ENCODE measurements at places on chromosomes 5 and 9.

GRCh38 chr5:63726496-63726895, 235.7 kb downstream of the HTR1A start:
- no peak overlapping the region for H3K4me3 ChIP-seq
- peaks cover 7% of the 10 kb centered on the region for H3K4me1 ChIP-seq
- no peaks in the 10 kb centered on the region for H3K36me3 ChIP-seq
- DNase-seq: peak; percentile 58
- H3K27me3 ChIP-seq: no peaks in the 10 kb centered on the region

DNA sequence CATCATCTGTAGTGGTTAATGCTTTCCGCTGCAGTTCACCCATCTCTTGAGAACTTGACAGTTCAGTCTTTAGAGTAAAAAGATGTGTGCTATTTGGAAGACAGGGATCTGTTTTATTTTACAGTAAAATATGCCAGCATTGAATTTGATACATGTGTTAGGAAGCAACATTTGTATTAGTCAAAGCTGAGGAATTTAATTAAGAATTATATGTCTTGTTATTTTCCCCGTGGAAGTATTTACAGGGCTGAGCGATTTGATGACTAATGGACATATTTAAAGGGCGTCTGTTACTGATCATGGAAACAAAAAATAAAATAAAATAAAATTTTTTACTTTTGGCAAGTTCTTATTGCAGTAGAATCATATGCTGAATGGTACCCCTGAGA, 101.3 kb downstream of the PAM start:
- no peak overlapping the region for H3K27ac ChIP-seq
- H3K4me1 ChIP-seq: peaks cover 22% of the 10 kb centered on the region
- no peak overlapping the region for H3K4me3 ChIP-seq
- H3K27me3 ChIP-seq: no peaks in the 10 kb centered on the region

DNA sequence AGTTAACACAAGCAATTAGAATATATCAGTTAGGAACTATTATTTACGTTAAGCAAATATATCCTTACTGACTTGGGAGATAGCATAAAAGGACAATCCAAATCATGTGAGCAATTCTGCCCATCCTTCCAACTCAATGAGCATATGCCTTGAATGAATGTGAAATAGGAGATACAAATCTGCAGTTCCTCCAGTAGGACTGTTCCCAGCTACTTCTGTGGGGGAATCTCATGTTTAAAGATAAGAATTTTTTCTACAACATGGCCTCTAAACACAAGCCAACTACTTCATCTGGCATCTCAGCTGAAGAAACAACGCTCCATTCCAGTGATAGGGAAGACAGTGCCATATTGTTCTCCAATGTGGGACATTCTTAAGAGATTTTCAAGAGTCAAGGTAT, 110.7 kb upstream of the NIPBL start:
- no peak overlapping the region for H3K27ac ChIP-seq
- H3K4me1 ChIP-seq: no peaks in the 10 kb centered on the region
- H3K27me3 ChIP-seq: no peaks in the 10 kb centered on the region
- no peak for DNase-seq

DNA sequence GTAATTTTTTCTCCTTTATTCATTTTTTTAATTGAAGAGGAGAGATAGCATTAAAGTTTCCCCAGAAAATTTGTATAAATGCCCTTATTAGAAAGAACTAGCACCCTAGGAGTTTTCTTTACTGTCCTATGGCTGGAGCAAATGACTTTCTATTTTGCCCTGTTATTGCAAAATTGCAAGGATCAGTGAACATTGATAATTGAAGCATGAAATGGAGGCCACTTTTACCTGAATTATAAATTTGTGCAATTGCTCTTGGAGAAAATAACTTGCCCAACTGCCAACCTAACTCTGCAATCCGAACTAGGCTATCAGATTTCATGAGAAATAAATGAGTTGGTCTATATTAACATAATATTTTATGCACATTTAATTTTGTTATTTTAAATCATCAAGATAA, 111.9 kb downstream of the MTRR start:
- no peak overlapping the region for H3K27ac ChIP-seq
- H3K36me3 ChIP-seq: no peaks in the 10 kb centered on the region
- H3K4me1 ChIP-seq: no peaks in the 10 kb centered on the region
- no peak overlapping the region for H3K4me3 ChIP-seq
- H3K27me3 ChIP-seq: no peaks in the 10 kb centered on the region
- no peak for DNase-seq

DNA sequence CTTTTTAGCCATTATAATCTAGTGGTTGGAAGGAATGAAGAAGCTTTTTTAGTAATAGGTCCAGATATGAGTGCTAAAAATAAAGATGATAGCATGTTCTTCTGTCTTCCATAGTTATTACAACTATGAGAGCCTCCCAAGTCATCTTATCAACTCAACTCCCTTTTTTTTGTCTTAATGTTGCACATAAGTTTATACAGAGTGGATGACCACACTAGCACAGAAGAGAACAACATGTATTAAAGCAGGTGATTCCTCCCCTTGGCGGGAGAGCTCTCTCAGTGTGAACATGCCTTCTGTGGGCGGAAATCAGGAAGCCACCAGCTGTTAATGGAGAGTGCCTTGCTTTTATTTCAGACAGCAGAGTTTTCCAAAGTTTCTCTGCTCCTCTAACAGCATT, 40.1 kb upstream of the STX17 start:
- no peak overlapping the region for H3K4me3 ChIP-seq
- H3K4me1 ChIP-seq: no peaks in the 10 kb centered on the region
- no peaks in the 10 kb centered on the region for H3K36me3 ChIP-seq
- H3K27ac ChIP-seq: no peak overlapping the region
- DNase-seq: no peak
- no peaks in the 10 kb centered on the region for H3K27me3 ChIP-seq

GRCh38 chr9:8394341-8394740, 594.8 kb upstream of the DMAC1 start:
- H3K27me3 ChIP-seq: no peaks in the 10 kb centered on the region
- H3K36me3 ChIP-seq: no peaks in the 10 kb centered on the region
- DNase-seq: no peak
- no peaks in the 10 kb centered on the region for H3K4me1 ChIP-seq

DNA sequence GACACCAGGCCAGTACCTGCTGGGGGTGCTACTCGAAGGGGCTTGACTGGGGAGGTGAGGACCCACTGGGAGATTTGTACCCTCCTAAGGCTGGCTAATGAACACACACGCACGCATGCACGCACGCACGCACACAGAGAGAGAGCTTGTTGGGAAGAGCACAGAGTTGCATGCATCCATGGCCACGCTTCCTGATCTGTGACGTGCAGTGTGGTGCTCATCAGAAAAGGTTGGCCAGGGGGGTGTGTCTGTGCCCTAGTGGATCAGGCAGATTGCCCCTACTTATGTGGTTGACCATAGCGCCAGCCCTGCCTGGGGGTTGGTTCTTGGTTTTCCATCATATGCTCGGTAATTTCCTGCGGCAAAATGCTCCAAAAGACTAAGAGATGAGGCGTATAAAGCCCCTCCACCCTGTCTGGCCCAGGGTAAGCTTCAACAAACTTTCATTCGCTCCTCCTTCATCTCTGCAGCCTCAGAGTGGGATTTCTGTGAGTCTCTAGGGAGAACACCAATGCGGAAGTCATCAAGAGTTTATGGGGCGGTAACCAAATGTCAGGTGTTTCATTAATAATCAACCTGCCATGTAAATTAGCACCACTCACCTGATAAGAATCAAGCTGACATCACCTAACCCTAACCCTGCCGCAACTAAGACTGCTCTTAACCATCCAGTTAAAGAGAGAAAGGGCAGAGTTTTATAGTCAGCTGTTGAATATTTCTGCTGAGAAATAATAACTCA, 8.0 kb upstream of the GFI1B start:
- peaks cover 8% of the 10 kb centered on the region for H3K4me1 ChIP-seq
- no peak overlapping the region for H3K27ac ChIP-seq
- no peak for DNase-seq
- H3K36me3 ChIP-seq: no peaks in the 10 kb centered on the region
- no peak overlapping the region for H3K4me3 ChIP-seq

GRCh38 chr5:176703857-176704256, 56.6 kb downstream of the TSPAN17 start:
- H3K27me3 ChIP-seq: peaks cover 68% of the 10 kb centered on the region
- H3K4me3 ChIP-seq: no peak overlapping the region
- H3K27ac ChIP-seq: no peak overlapping the region

Measured in common myeloid progenitor, CD34-positive (primary cell).